ENCODE measurements at places on chromosomes 3 and 15.

- no peak for DNase-seq
These were observed 110.0 kb upstream of the CDIN1 start for GRCh38 chr15:36469311-36469966.

- DNase-seq = no peak
These were observed 105.7 kb downstream of the PPP2R3A start for GRCh38 chr3:136070953-136071949.

DNA sequence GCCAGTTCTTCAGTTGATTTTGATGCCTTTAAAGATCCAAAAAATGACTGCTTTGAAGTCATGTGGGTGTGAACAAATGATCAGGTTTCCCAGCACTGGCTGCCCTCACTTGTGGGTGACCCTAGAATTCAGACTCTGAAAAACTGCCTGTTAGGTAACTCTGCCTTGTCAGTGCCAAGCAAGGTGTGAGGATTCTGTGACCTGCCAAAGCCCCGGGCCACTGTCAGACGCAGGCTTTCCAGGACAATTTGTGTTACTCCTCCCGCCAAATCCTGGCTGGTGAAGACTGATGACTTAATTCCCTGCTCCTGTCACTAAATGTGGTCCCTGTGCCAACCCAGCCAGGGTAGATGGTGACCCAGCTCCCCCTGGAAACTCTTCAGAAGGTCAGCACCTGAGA, 99.2 kb upstream of the PSMD6 start:
- DNase-seq = no peak

DNA sequence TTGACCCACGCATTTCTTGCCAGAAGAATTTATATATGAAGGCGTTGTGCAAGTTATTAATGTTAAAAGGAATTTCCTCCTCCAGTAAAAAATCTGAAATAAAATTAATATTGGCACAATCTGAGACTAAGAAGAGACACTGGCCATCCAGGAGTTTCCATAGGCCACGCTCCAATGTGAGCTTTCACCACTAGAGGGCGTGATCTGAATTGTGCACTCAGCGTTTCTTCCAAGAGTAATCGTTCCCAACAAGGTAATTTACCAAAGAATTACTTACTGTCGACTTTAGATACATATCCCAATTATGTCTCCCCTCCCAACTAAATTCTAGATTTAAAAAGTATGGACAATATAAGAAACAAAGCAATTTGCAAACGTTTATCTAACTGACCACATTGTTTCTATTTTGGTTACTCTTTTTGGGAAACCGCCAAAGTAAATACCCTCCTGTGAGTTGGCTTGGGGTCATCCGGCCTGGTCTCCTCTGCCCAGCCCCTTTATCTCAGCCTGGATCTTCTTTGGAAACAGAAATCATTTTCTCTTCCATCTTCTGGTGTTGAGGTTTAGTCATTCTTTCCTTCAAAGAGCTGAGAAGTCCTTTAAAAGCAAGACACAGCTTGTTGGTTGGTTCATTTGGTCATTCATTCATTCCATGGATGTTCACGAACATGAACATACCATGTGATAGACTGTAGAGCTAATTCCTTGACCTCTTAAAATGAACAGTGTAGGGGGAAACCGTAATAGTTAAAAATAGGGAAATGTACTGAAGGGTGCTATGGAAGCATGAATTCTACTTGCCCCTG, 26.2 kb downstream of the POLR2M start:
- DNase-seq = peak; percentile 48

All from mesothelial cell of epicardium (in vitro differentiated cells).